ENCODE measurements at places on chromosomes 1 and 21.

- DNase-seq, result no peak
Measured at GRCh38 chr1:232863544-232864275, 58.5 kb downstream of the MAP10 start.

- no peak for DNase-seq
Measured at GRCh38 chr1:79808816-79809475, 802.4 kb upstream of the ADGRL4 start.

DNA sequence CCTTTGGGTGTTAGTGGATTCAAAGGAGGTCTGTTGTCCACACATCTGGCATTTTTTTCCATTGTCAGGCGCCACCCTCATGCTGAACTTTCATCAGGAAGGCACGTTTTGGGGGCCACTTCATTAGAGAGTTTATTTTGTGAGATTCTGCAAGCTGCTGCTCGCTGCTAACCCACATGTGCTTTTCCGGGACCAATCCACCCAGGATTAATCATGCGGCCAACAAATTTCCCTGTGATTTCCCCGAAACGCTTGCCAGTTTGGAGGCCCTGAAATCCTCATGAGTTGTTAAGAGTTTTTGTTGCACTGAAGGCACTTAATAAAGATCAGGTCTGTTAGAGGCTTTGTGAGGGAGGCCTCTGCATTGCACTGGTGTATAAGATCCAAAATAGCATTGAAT, 2.4 kb downstream of the PDPN start:
- DNase-seq, result no peak

- no peak for DNase-seq
Measured at GRCh38 chr1:9629445-9630201, 21.9 kb upstream of the PIK3CD start.

DNA sequence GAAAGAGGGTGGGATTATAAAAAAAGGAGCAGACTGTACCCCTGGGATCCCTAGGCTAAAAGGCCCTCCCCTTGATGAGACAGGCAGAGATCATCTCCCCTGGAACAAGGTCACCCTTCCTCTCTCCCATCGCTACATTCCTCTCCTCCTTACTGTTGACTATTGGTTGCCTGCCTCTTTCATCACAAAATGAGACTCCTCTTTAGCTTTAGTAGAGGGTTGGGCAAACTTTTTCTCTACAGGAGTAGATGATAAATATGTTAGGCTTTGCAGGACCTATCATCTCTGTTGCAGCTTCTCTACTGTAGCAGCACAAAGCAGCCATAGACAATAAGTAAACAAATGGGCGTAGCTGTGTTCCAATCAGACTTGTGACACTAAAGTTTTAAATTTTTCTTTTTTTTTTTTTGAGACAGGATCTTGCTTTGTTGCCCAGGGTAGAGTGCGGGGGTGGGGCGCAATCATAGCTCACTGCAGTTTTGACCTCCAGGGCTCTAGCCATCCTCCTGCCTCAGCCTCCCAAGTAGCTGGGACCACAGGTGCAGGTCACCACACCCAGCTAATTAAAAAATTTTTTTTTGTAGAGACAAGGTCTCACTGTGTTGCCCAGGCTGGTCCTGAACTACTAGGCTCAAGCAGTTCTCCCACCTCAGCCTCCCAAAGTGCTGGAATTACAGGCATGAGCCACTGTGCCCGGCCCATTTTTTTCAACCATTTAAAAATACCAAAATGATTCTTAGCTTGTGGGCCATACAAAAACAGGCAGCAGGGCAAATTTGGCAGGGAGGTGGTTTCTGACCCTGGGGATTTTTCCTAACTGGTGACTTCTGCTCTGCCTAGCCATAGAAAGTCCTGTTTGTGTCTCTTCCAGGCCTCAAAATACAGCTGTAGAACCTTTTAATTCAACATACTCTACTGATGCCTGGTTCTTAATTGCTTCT, 15.1 kb downstream of the MCL1 start:
- DNase-seq, result no peak

GRCh38 chr1:113390871-113391648, 745 bp downstream of the MAGI3 start:
- DNase-seq, result no peak

DNA sequence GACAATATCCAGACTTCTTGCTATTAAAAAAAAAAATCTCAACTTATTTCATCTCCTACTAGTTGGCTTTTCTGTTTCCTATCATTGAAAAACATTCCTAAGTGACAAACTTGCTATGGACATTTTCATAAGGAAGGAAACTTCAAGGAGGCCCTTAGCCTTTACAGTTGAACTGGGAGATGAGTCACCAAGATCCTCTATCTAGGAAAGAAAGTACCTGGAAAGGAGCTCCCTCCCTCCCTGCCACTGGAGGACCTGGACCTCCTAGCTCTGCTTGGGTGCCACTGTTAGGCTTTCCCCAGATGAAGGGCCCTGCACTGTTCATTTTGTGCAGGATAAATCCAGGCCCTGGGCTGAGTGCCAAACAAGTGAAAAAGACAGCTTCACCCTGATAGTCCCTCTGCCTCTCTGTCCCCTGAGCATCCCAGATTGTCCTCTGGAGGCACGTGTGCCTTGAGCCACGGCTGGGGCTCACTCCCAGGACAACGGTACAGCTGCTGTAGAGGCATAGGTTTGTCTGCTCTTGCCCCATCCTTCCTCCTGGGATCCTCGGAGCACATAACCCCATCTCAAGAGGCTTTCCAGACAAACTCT, 40.2 kb upstream of the SOX13 start:
- no peak for DNase-seq

GRCh38 chr1:7705908-7706216, 65.2 kb upstream of the VAMP3 start:
- DNase-seq, result no peak

- no peak for DNase-seq
Measured at GRCh38 chr21:29245104-29245643, 53.5 kb upstream of the BACH1 start.

- no peak for DNase-seq
Measured at GRCh38 chr1:14745001-14745720, 146.7 kb downstream of the KAZN start.

DNA sequence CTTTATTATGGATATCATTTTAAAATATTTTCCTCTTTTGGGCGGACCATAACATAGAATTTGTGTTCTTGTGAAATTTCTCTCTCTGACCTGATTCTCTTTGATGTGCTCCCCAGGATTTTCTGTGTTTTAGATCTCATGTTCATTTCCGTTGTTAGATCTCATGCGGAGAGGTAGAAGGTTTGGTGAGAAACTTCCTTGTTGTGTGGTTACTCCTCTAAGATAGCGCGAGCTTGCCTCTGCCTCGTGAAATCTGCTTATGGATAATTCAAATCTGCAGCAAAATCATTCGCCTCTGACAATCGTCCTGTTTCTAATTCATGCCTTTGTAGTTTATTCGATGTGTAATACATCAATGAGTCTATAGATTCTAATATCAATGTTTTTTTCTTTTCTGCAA, 580.4 kb downstream of the USP25 start:
- no peak for DNase-seq

GRCh38 chr1:229011022-229011421, 259.9 kb upstream of the RAB4A start:
- no peak for DNase-seq

GRCh38 chr1:7553042-7553690, 217.9 kb upstream of the VAMP3 start:
- DNase-seq, result no peak
